ENCODE measurements at places on chromosomes 7 and 10. TPM values are rescaled to one million over a fixed set of nuclear protein-coding genes. Genes with fewer than 3 reads are reported as not detected.

STEAP2 gene
- 1.8 TPM for total RNA-seq

ST7 gene
- 7.6 TPM for total RNA-seq

MEOX2 gene
- total RNA-seq: not detected

ITIH2 gene
- total RNA-seq: not detected

SPDYE1 gene
- not detected for total RNA-seq

MYPN gene
- total RNA-seq: not detected

TMEM178B gene
- total RNA-seq: 8.2 TPM

NEURL1 gene
- total RNA-seq: 1.4 TPM

ZNF138 gene
- total RNA-seq: 7.2 TPM

PRTFDC1 gene
- 0.69 TPM for total RNA-seq

OPN4 gene
- not detected for total RNA-seq

LAMB4 gene
- not detected for total RNA-seq

CCDC172 gene
- total RNA-seq: not detected

FAM25G gene
- not detected for total RNA-seq

PDE1C gene
- total RNA-seq: 0.39 TPM

PIK3AP1 gene
- 147 TPM for total RNA-seq

PNLIPRP1 gene
- not detected for total RNA-seq

PRSS1 gene
- not detected for total RNA-seq

MMS19 gene
- total RNA-seq: 66.3 TPM

LRRC61 gene
- total RNA-seq: 16.1 TPM
